ENCODE measurements at places on chromosomes 7 and 10.

DNA sequence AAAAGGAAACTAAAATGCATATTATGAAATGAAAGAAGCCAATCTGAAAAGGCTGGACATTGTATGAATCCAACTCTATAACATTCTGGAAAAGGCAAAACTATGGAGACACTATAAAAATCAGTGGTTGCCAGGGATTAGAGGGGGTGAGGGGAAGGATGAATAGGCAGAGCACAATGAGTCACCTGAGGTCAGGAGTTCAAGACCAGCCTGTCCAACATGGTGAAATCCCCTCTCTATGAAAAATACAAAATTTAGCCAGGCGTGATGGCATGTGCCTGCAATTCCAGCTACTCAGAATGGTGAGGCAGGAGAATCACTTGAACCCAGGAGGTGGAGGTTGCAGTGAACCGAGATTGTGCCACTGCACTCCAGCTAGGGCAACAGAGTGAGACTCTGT is 324.8 kb upstream of the PHYHIPL start:
- ATAC-seq: no peak

GRCh38 chr10:101228153-101228965 is 904 bp downstream of the LBX1 start:
- ATAC-seq: no peak

DNA sequence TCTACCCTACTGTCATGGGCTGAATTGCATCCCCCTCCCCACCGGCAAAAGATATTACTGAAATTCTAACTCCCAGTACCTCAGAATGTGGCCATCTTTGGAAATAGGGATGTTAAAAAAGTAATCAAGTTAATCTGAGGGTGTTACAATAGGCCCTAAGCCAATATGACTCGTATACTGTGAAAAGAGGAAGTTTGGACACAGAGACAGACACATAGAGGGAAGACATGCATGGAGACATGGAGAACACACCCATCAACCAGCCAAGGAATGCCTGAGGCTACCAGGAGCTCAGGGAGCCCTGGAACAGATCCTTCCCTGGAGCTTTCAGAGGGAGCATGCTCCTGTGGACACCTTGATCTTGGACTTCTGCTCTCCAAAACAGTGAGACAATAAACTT is 138.2 kb upstream of the ADO start:
- ATAC-seq: no peak

DNA sequence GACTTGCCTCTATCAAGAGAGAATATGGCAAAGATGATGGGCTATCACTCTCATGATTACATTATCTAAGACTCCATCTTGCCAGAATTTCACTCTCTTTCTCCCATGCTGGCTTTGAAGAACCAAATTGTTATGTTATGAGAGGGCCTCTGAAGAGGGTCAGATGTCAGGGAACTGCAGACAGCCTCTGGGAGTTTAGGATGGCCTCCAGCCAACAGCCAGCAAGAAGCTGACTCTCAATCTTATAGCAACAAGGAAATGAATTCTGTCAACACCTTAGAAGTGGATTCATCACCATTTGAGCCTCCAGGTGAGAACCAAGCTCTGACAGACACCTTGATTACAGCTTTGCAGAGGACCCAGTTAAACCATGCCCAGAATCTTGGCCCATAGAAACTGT is 33.6 kb downstream of the ZNF22 start:
- no peak for ATAC-seq

DNA sequence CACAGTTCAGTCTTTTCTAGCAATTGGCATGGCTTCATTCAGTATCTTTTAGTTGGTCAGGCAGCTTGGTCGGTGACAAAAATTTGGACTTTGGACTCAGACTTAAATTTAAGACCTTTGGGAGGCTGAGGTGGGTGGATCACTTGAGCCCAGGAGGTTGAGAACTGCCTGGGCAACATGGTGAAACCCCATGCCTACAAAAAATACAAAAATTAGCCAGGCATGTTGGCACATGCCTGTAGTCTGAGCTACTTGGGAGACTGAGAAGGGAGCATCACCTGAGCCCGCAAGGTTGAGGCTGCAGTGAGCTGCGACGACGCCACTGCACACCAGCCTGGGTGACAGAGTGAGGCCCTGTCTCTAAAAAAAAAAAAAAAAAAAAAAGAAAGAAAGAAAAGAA is 19.5 kb upstream of the ITPRID1 start:
- ATAC-seq: no peak

DNA sequence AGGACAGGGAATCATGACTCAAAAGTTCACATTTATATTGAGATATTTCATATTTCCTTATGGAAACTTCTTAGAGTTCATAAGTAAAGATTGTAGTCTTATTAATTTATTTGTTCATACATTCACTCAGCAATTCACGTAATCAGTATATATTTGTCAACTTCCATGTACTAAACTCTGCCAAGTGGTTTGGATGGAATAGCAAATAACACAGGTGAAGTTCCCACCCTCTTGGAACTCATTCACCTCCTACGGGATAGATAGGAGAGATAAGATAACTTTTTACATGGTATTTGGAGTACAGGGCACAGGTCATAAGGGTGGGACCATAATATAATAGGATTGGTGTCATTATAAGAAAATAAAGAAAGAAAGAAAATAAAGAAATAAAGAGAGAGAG is 234.0 kb downstream of the CDC14C start:
- no peak for ATAC-seq

GRCh38 chr7:7569081-7569527 is 2.4 kb downstream of the MIOS start:
- no peak for ATAC-seq

GRCh38 chr7:157463245-157463644 is 126.4 kb downstream of the DNAJB6 start:
- no peak for ATAC-seq

DNA sequence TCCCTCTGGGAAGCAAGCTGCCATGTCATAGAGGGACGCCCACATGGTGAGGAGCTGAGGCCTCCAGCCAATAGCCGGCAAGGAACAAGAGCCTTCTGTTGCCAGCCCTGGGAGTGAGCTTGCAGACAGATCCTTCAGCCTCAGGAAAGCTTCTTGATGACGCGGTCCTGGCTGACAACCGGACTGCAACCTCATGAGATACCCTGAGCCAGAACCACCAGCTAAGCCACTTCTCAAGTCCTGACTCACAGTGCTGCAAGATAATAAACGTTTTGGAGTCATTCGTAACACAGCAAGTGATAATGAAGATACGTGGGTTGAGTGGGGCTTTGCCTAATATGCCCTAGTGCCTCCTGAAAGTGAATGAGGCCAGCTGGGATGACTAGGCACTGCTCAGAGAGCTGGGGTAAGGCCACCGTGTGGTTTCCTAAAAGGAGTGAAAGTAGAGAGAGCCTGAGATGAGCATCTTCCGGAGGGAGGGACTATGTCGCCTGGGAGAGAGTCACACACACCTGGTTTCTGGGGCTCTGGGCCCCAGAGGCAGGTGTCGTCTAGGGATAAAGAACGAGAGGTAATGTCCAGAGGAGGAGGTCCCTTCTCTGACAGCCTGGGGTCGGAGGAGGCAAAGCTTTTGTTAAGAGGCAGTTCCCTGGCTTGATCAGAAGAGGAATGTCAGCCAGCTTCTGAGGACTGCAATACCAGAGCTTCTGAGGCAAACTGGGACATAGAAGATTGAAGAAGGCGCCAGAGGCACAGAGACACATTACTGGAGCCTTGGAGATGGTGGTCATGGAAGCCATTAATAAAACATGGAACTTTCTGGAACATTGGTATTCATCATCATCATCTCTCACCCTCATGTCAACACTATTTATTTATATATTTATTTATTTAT is 53.6 kb downstream of the PYROXD2 start:
- ATAC-seq: peak; percentile 86

DNA sequence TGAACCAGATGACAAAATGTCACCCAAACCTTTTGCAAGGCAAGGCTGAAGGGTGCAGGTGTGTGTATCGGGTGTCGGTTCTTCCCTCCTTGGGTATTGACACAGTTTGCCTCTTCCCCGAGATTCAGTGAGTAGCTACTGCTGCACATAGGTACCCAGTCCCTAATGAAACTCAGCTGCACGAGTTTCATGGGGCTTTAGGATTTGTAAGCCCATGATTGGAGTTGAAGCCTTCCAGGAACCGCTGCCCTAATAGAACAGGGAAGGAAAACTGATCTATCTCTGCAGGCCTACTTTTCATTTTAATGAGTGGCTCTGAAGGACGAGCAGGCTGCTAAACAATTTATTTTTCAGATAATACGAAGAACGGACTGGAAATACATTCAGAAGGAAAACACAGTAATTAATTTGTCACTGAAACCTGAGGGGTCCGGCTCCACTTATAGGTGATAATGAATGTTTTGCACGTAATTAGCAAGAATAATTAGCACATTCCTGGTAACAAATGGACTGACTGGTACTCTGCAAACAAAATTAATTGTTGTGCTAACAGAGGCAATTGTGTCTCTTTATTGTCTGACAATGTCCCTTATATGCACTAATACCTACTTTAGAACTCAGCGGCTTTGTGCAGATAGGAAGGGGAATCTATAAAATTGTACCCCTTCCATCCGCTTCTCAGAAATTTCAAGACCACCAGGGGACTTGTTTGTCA is 49.6 kb upstream of the FZD8 start:
- ATAC-seq: no peak

DNA sequence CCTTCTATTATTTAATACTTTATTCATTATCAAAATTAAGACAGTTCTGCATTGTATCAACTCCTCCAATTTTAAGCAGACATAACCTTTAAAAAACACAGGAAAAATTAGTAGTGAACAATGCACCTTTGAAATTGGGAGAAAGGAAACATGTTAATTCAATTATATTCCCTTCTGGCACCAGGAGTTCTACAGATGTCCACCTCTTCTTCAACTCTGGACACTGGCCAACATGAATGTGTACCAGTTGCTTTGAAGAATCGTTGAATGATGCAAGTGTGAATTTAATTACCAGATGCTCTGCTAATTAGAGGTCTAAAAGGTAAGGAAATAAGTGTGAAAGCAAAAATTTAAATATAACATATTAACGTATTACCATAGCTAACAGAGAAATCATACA is 206.7 kb upstream of the IGFBP3 start:
- no peak for ATAC-seq

GRCh38 chr7:155745737-155746136 is 66.5 kb downstream of the SHH start:
- ATAC-seq: peak; percentile 36

GRCh38 chr7:156780724-156781455 is 112.1 kb downstream of the LMBR1 start:
- ATAC-seq: no peak

DNA sequence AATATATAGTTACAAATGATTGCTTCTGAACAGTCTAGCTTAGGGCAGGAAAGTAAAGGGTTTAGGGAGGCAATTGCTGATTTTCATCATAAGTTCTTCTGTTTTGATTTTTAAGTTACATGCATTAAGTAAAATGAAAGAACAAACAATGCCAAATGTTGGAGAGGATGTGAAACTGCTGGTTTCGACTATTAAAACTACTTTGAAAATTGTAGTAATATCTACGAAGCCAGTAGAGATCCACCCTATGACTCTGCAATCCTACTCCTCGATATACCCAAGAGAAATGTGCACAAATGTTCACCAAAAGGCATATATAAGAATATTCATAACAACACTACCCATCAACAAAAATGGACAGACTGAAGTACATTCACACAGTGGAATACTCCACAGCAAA is 24.3 kb downstream of the PDZD8 start:
- ATAC-seq: no peak

DNA sequence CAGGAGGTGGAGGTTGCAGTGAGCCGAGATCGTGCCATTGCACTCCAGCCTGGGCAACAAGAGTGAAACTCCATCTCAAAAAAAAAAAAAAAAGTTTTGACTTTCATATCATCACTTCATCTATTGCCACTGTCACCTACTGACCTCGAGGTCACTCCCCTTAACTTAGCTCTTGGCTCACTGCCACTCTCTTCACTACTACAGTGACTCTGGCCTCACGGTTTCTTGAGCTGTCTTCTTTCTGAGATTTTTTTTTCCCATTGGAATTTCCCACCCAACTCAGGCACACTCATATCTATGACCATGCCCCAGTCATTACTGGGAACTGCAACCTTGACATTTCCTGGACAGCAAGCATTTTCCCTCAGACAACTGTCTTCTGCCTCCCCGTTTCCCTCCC is 42.6 kb upstream of the C7orf33 start:
- ATAC-seq: no peak

DNA sequence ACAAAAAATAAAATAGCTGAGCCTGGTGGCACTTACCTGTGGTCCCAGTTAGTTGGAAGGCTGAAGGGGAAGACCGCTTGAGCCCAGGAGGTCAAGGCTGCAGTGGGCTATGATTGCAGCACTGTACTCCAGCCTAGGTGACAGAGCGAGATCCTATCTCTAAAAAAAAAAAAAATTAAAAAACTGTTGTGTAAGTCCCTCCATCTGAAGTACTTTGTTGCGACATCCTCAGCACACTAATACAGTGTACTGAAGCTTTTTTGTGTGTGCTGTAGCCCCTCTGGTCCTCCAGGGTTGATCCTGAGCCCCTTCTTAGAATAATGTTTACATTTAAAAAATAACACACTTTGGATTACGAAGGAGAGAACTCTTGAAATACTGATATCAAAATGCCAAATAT is 71.3 kb downstream of the PFKFB3 start:
- ATAC-seq: no peak

DNA sequence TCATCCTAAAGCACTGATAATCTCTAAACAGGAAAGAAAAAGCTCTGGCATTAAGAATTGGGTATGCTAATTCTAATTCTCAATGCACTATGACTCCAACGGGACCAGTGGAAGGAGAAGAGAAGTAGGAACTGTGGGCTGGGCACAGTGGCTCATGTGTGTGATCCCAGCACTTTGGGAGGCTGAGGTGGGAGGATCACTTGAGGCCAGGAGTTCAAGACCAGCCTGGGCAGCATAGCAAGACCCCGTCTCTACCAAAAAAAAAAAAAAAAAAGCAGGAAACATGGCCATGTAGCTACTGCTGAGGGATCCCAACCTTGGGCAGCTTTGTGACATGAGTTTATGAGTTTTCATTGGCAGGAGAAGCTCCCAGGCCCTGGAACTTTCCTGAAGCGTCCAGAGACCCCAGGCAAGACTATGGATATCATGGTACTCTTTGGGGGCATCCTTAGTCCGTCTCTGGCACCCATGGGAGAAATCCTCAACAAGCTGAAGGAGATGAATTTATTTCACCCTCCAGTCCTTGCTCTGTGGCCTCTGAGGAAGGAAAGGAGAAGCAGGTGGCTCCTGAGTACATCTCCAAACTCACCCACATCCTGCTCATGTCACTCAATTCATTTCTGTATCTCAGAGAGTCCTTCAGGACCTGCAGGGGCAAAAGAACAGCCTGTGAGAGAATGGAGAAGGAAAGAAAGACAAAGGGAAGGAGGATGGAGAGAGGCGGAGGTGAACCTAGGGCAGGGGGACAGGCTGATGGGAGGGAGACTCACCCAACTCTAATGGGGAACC is 99.5 kb downstream of the SPDYE5 start:
- ATAC-seq: no peak

GRCh38 chr10:2094171-2094570 is 356.8 kb upstream of the ADARB2 start:
- no peak for ATAC-seq

- ATAC-seq: no peak
Measured at GRCh38 chr7:90267263-90267858, 22.4 kb downstream of the CFAP69 start.

GRCh38 chr10:122997864-122998263 is 10.7 kb downstream of the IKZF5 start:
- ATAC-seq: no peak

GRCh38 chr10:29379208-29379607 is 90.3 kb downstream of the LYZL1 start:
- ATAC-seq: no peak

GRCh38 chr10:32388258-32389027 is 41.5 kb upstream of the EPC1 start:
- no peak for ATAC-seq
